ENCODE measurements at places on chromosomes 7 and 10.

- DNase-seq, result no peak
These were observed 25.2 kb upstream of the DMTF1 start for GRCh38 chr7:87127019-87127418.

DNA sequence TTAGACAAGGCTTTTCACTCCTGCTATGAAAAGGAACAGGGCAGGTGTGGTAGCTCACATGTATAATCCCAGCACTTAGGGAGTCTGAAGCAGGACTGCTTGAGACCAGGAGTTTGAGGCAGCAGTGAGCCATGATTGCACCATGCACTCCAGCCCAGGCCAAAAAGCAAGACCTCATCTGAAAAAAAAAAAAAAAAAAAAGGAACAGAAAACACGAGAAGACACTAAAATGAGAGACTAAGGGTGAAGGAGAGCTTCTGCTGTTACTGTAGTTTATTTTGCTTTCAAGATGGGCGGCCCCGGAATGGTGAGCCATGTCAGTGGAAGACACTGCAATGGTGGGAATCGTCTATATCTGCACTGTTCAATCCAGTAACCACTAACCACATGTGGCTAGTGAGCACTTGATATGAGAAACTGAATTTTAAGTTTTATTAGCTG lies 9.9 kb downstream of the PIP4K2A start:
- DNase-seq, result no peak

DNA sequence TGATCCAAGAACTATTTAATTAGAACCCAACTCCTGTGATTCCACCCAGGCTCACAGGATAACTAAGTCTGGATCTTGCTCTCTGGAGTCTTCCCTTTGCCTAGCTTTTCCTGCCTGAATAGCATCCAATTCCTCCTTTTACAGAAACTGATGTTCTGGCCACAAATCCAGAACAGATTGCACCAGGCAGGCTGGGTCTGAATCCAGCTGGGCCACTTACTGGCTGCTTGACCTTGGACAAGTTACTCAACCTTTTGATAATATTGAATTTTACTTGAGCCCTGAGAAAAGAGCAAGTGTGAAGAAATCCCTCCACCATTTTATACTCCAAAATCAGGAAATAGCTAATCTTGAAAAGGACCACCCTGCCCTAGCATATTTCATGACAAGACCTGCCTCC lies 55.5 kb upstream of the SLC35G1 start:
- DNase-seq, result no peak

- DNase-seq, result no peak
These were observed 312.5 kb upstream of the CHRM2 start for GRCh38 chr7:136555933-136556332.

GRCh38 chr7:35734001-35734483 lies 39.1 kb upstream of the HERPUD2 start:
- no peak for DNase-seq

- no peak for DNase-seq
These were observed 15.4 kb upstream of the CDK6 start for GRCh38 chr7:92851732-92852131.

All from prostate gland (tissue), 2 donors.